Lung (tissue), 17 donors: ENCODE measurements at places on chromosomes 5 and 9. TPM values are rescaled to one million over a fixed set of nuclear protein-coding genes. Genes with fewer than 3 reads are reported as not detected.

DNA sequence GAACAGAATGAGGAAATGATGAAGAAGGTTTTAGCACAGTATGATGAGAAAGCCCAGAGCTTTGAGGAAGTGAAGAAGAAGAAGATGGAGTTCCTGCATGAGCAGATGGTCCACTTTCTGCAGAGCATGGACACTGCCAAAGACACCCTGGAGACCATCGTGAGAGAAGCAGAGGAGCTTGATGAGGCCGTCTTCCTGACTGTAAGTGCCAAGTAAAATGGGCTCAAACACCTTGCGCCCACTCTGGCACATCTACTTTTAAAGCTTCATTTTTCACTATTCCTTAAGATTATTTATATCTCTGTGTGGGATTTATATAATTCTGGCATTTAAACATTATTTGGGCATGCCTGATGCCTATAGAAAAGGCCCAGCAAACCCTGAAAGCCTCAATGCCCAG, 55.6 kb downstream of the CMYA5 start:
- DNase-seq = no peak

GRCh38 chr9:8649160-8649559, 849.6 kb upstream of the DMAC1 start:
- no peak for DNase-seq

DNA sequence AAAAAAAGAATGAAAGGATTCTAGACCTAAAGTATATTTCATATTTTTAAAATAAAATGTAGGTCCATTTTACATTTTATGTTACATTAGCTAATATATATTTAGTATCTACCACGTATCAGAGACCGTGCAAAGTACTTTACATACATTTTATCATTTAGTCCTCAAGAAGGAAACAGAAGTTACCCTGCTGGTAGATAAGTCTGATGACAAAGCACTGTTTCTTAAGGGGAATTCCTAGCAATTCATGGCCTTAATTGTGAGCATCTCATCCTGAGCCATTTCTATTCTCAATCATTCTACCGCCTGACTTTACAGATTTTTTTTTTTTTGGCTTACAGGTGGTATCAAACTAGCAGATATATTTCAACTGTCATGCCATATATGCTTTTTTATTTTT, 367.7 kb downstream of the PRELID2 start:
- no peak for DNase-seq

GRCh38 chr9:93071464-93071863, 13.0 kb downstream of the SUSD3 start:
- DNase-seq = no peak

DNA sequence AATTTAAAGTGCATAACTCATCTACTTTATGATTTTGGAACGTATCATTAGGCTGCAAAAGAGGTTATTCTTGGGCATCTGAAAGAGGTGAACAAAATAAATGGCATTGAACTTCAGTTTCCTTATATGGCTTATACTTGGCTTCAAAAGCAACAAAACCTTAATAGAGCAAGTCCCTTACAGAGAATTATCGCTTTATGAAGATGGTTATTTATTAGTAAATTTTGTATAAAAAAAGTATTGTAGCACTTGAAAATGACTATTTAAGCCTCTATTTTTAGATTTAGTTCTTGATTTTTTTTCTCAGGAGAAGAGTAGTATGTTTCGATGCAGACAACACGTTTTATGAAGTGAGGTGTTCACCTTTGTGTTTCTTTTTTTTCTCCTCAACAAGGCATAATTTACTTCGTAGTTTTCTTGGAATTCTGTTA, 2.0 kb downstream of the ERBIN start:
- peak; percentile 35 for DNase-seq

DNA sequence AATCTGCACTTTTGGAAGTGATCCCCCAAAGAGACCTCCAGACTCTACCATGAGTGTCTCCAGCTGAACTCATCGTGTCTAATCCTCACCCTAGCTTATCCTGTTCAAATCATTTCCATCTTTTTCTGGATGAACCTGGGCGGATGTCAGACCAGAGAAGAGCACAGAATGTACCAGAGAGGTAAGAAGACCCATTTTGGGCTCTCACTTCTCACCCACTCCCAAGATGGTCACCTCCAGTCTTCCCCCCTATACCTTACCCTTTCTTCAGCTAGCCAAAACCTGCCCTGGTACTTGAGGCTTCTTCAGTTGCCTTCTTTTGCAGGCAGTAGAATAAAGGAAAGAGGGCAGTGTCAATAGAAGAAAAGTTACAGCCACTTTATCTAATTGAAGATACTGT, 27.9 kb upstream of the ANXA2R start:
- DNase-seq = no peak

DNA sequence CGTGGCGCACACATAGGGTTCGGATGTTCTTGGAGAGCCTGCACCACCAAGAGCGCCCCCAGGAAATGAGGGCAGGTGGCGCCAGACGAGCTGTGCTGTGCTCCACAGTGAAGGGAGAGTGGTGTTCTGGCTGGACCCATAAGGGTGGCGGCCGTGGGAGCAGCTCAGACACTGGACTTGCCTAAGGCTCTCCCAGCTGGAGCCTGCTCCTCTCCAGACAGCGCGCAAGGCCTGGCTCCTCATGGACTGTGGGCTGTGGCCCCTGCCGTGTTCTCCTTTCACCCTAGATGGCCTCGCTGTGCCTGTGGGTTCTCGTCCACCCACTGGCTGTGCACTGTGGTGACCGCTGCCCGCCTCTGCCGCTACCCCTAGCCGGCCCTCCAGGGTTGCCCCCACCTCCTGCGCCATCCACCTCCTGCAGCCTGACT, 92.9 kb downstream of the EHMT1 start:
- no peak for DNase-seq

DNA sequence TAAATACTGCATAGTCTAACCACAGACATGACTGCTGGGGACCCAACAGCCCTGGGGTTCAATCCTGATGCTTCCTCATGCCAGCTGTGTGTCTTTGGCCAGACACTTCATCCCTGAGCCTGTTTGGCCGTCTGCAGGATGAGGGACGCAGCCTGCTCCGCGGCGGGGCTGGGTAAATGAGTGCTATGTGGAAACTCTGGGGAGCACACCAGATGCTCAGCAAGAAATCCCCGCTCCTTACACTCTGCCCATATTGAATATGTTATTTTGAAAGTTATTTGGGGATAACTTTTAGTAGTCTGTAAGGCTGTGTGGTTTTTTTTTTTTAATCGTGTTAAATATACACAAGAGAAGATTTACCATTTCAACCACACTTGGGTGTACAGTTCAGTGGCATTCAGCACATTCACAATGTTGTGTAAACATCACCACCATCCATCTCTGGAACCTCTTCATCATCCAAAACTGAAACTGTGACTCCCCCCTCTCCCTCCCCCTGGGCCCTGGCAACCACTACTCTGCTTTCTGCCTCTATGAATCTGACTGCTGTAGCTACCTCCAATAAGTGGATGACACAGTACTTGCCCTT, 42.7 kb downstream of the SH3PXD2B start:
- DNase-seq = peak; percentile 96

DNA sequence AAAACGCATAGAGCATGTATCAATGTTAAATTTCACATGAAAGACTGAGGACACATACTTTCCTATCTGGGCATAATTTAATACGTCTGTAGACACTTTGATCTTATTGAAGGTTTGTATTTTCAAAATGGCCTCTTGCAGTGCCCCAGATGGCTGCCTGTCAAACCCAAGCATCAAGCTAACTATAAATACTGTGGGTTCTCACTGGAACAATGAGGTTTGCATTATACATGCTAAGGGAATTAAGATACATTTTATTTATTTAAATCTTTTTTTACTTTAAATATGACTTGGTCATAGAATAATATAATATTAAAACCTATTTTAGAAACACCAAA, 702.9 kb upstream of the GRAMD2B start:
- no peak for DNase-seq

DNA sequence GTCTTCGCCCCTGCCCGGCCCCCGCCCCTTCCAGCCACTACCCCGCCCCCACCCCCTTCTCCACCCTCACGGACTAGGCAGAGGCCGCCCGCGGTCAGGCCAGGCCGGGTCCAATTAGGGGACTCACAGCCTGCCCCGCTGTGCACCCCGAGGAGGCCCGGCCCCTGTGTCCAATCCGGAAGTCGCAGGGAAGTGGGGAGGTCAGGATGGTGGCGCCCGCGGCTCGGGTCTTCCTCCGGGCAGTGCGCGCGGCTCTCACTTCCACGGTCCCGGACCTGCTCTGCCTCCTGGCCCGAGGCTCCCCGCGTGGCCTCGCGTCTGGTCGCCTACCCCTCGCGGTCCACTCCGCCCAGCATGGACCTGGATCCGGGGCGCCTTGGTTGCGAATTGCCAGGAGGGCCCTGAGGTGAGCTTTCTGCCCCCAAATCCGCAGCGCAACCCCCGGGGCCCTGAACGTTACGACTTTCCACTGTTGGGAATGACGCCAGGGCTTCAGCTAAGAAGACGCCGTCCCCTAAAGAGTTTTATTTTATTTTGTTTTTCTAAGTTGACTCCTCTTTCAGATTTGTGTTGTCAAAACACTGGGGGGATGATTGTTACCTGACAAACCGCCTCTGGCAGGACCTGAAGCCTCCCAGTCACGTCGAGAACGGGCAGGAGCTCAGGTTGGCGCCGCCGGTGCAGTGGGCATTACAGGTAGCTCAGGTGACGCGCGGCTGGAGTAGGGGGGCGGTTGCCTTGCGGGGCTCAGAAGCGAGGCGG, 763 bp upstream of the IRX2 start:
- peak; percentile 27 for DNase-seq

GRCh38 chr5:3995954-3996619, 400.5 kb downstream of the IRX1 start:
- no peak for DNase-seq

- DNase-seq = peak; percentile 4
These were observed 305.4 kb upstream of the IRX2 start for GRCh38 chr5:3056866-3057265.

GRCh38 chr5:55600497-55601203, 65.9 kb upstream of the PLPP1 start:
- peak; percentile 69 for DNase-seq

- DNase-seq = no peak
These were observed 180.8 kb downstream of the ACTL7B start for GRCh38 chr9:108674766-108675530.

DNA sequence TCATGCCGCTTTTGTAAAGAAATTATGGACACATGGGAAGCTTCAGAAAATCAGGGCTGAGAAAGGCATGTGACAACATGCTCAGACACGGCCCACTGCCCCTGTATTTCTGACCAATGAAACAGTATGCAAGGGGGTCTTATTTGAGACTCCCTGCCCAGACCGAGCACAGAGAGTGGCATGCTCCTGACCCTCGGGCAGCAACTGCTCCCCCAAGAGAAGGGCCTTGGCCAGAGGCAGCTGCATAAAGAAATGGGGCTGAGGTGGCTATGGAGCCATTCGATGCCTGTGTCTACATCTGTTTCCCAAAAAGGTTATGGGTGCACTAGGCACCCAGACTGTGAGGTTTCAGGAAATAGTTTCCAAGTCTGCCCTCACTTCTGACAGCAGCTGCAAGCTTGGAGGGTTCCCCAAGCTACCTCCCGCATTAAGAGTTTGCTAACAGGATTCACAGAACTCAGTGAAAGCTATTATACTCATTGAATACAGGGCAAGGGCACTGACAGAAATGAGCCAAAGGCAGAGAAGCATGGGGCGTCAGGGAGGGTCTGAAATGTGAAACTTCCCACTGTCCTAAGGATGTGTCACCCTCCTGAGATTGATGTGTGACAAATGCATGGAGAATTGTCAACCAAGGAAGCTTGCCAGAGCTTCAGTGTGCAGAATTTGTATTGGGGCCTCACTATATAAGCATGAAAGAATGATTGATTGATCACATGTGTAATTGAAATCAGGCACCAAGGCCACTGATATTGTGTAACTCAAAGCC, 94.3 kb downstream of the DAP start:
- no peak for DNase-seq

DNA sequence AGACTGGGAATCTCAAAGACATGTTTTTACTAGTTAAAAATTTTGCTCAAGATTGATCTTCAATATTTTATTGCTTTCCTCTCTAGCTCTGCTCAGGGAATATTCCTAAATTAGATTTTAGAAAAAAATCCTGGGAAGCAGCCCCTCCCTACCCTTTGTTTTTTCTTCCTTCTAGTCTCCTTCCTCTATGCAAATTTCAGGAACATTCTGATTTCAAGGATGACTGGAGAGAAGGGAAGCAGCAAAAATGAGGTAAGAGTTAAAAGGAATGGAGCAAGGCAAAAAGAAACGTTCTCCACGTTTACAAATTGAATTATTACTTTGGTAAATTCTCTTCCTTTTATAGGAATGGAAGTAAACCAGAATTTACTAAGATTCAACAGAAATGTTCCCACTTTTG, 493.4 kb upstream of the TUSC1 start:
- no peak for DNase-seq

- no peak for DNase-seq
These were observed 475.6 kb upstream of the PTGER4 start for GRCh38 chr5:40204144-40204543.

DNA sequence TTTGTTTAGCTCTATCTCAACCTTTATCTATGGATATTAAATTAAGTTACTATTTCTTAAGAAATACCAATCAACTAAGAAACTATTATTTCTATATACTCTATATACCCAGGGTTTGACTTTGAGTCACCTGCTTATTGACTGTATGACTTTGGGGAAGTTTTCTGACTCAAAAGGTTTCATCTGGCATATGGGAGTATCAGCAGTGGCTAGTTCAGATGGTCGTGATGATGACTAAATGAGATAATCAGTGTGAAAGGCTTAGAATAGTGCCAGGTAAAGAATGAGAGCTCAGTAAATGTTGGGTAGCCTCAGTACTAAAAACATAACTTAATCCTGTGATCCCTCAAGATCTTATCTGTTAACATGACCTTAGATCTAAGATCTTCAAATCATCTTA, 179.7 kb upstream of the ISL1 start:
- DNase-seq = no peak

- no peak for DNase-seq
These were observed 23.3 kb upstream of the CPLANE1 start for GRCh38 chr5:37272511-37272910.

- DNase-seq = no peak
These were observed 1431.4 kb upstream of the CDH18 start for GRCh38 chr5:21419383-21419782.

DNA sequence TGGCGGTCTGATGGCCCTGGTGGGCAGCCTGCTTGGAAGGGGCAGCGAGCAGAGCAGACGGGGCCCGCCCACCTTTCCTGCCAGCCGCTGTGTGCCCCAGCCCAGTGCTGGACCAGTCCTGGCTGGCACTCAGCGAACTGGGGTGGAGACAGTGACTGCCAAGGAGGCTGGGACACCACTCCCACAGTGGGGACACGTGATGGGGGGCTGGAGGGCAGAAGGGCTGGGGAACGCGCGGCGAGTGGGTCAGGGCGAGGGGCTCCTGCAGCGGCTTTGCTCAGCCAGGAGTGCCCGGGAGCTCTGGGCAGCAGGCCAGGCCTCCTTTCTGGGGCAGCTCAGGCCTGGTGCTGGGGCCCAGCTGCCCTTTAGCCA, 19.5 kb downstream of the NCS1 start:
- no peak for DNase-seq

Gene ATOX1
- 65.1 TPM for total RNA-seq

Gene LHX6
- total RNA-seq = 11.3 TPM

Gene SLC25A2
- 0.17 TPM for total RNA-seq

Gene EQTN
- total RNA-seq = not detected

Gene DCAF12
- total RNA-seq = 53.1 TPM

Gene DOK3
- 73.5 TPM for total RNA-seq

Gene PCAT7
- not detected for total RNA-seq

Gene PTPN3
- total RNA-seq = 16.9 TPM

Gene SLIT3
- total RNA-seq = 48.5 TPM

Gene PLAC8L1
- total RNA-seq = not detected
